ENCODE measurements at places on chromosomes 12 and 14.

GRCh38 chr12:88325076-88325815 is 183.1 kb downstream of the TMTC3 start:
- no peak for DNase-seq

DNA sequence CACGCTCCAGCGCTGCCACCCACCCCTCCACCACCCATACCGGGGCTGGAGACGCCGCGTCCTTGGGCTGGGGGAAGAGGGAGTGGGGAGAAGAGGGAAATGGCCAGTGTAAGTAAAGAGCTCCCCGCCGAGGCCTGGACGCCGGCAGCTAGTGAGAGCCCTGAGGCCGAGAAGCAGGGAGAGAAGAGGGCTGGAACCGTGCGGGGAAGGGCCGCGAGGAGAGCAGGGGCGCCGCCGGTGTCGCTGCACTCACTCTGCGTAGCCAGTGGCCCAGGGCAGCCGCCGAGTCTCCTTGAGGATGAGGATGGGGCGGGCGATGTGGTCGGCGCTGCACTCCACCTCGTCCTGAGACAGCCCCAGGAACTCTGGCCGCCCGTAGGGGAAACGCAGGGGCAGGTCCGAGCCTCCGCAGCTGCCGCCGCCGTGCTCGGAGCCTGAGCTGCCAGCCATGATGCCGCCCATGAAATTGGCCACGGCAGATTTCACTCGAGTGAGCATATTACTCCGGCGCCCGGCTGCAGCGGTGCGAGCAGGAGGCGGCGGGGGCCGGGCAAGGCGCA is 631 bp downstream of the PPM1H start:
- DNase-seq = no peak

DNA sequence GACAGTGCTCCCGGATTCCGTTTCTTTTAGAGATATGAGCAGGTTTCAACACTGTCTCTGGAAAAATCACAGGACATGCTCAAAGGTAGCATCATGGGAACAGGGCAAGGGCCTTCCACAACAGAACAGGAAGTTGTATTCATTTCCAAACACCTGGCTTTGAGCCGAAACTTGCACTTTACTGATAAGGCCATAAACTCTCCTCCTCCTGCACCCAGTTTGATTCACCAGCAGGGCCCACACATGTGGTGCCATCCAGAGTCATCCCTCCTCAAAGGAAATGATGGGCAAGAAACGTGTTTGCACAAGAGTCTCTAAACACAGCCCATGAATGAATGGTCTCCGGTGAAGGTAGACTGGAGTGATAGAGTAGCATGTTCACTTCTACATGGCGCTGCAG is 268.4 kb upstream of the FKBP4 start:
- no peak for DNase-seq

- DNase-seq = no peak
Measured at GRCh38 chr12:92503971-92504593, 198.7 kb upstream of the PLEKHG7 start.

DNA sequence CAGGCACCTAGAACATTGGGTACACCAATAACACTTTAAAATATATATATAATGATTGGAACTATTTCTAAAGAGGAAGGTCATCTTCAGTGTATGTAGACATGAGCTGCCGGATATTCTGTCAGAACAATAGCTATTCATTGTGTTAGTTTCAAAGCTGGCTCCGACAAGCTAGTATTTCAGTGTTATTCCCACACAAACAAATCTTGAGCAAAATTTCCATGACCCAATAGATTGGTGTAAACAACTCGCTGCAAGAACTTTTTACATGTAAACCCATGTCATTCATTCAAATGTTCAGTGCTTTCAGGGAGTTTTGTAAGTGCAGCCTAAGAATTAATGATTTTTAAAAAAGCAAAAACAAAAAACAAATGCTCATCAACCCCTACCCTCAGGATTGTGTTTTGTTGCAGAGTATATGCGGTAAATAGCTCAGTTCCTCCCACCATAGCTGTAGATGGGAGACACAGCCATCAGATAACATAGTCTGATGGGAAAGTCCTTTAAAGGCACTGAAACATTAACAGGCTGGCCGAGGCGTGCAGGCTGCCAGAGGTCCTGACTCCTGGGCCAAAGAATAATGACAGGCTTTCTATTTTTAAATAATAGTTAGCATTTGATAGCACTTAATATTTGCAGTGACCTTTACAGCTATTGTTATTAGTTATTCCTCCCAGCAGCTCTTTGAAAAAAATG is 150.3 kb upstream of the ARHGAP5 start:
- DNase-seq = no peak

DNA sequence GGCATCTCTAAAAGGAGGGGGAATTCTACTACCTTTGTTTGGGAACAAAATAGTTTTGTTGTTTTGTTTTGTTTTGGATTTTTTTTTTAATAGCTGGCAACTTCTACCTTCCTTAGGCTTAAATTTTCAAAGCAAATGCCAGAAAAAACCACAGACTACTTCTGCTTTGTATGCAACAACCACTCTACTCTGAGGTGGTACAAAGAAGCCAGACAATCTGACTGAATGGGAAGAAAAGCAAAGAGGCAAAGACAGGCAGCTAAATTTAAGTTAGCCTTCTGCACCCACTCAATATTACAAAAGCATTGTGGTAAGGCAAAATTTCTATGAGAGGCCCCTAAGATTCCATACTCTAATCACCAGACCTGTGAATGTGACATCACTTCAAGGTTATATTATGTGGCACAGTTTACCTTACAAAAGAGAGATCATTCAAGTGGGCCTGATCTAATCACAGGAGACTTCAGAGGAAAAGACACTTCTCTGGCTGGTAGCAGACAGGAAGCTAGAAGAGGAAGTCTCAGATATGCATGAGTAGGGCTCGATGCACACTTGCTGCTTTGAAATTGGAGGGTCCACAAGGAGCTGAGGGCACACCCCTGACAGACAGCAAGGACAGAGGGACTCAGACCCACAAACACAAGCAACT is 566.6 kb downstream of the RPS29 start:
- DNase-seq = no peak

GRCh38 chr14:32407130-32407529 is 78.0 kb downstream of the AKAP6 start:
- DNase-seq = no peak

DNA sequence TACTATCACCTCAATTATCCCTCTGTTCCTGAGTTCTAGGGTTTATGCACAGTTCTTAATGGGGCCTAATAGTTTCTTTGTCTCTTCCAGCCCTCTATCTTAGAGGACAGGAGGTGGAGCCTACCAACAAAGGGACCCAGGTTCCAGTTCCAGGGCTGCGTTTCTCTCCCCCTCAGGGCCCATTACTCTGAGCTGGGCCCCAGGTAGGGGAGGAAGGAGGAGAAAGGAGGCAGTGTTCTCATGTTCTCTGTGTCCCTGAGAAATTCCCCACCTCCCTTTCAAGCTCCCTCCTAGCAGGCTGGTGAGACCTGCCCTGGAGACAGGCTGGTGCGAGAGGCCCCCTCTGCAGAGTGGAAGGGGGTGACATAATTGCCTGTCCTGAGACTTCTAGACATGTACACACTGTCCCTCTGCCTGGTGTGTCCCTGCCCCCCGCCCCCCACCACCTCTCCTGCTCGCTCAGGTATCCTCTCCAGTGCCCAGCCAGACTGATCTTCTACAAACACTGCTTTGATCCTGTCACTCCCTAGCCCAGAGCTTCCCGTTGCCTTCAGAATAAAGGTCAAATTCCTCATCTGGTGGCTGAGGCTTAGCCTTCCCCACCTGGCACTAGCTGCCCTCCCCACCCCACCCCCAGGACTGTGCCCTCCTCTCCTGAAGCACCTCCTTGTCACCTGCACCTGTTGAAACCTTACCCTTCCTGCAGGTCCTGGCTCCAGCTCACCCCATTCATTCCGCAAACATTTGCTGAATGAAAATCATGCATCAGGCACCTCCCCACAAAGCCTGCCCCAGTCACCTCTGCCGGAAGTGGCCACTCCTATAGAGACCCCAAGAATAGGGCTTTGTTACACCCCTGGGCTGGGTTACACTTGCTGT is 21.1 kb upstream of the KRT8 start:
- DNase-seq = no peak

DNA sequence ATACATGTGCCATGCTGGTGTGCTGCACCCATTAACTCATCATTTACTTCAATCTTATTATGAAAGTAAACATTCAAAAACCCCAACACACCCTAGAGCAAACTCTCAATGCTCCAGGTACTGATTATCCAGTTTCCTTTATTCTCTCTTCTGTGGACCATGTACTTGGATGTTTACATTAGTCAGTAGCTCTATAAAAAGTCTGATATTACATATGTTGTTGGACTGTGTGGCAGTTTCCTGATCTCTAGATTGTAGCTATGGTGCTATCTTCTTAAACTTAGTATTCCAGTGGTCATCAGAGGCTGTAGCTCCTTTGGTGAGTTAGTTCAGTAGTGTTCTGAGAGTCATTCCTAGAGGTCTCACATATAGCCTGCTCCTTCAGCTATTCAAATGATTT is 25.1 kb upstream of the ITGA5 start:
- no peak for DNase-seq

- no peak for DNase-seq
Measured at GRCh38 chr14:54085841-54086240, 129.2 kb upstream of the BMP4 start.

- no peak for DNase-seq
Measured at GRCh38 chr14:58812050-58812910, 174.5 kb downstream of the DACT1 start.

DNA sequence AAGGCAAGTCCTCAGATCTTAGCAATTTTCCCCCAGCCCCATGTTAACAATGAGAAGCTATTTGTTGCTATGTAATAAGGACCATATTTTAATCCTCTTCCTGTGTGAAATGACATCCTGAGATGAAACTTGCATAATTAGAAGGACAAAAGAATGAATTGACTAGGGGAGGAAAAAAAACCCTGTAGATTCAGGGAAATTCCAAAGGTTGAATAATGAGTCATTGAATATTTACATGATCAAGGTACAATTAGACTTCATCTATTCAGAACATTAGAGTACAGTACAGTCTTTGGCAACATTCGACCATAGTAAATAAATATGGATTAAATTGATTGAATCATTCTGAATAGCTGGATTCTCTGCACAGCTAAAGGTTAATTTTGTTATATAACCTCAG is 9.4 kb downstream of the MYBPC1 start:
- no peak for DNase-seq

GRCh38 chr12:52305921-52306705 is 14.8 kb upstream of the KRT81 start:
- DNase-seq = no peak

DNA sequence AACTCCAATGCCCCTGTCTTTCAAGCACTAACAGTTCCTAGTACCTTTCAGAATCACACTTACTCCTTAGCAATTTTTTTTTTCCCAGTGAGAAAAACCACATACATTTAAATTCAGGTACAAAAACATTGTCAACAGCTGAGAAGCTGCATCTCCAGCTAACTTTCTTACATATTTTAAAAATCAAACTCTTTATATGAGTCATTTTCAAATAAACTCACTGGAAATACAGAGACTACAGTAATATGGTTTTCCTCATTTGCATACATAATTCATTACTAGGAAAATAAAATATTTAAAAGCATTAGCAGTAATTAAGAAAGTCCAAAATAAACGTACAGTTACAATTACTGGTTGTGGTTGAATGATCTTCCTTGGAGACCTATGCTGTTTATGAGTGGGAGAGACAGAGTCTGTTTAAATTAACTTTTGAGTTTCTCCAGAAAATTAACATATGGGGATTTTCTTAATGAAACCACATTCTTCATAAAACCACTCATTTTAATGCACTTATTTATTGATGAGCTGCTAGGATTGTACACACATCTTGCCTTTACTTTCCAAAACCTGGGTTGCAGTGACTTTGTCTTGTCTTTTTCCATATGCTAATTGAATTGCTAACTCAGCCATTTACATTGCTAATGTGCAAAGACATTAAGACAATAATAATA is 9.8 kb downstream of the MUCL1 start:
- DNase-seq = no peak

GRCh38 chr14:50714450-50715073 is 46.5 kb upstream of the SAV1 start:
- no peak for DNase-seq

- no peak for DNase-seq
Measured at GRCh38 chr12:26713885-26714383, 119.1 kb downstream of the ITPR2 start.

GRCh38 chr12:114838480-114838879 is 154.5 kb upstream of the TBX3 start:
- DNase-seq = no peak

DNA sequence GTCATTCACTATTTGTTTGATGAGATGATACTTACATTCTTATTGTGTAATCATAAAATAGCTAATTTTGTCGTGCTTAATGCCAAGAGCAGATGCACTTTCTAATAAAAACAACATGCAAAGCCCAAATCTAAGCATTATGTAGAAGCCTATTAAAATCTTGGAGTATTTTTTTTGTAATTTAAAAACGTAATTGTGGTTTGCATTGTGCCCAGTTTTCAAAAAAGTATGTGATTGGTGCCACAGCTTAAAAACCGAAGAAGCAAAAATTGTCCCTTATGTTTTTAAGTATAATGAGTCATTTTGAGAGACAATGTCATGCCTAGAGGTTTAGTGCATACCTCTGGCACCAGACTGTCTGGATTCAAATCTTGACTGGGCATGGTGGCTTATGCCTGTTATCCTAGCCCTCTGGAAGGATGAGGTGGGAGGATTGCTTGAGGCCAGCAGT is 464.8 kb upstream of the RGS6 start:
- no peak for DNase-seq

GRCh38 chr12:113650476-113650875 is 178.8 kb upstream of the LHX5 start:
- DNase-seq = no peak

GRCh38 chr12:25320123-25321006 is 69.6 kb upstream of the KRAS start:
- no peak for DNase-seq

- DNase-seq = no peak
Measured at GRCh38 chr12:1797991-1798640, 22.2 kb upstream of the LRTM2 start.

- no peak for DNase-seq
Measured at GRCh38 chr12:10191865-10192264, 13.0 kb downstream of the TMEM52B start.

GRCh38 chr12:18296909-18297280 is 35.6 kb downstream of the PIK3C2G start:
- DNase-seq = no peak

DNA sequence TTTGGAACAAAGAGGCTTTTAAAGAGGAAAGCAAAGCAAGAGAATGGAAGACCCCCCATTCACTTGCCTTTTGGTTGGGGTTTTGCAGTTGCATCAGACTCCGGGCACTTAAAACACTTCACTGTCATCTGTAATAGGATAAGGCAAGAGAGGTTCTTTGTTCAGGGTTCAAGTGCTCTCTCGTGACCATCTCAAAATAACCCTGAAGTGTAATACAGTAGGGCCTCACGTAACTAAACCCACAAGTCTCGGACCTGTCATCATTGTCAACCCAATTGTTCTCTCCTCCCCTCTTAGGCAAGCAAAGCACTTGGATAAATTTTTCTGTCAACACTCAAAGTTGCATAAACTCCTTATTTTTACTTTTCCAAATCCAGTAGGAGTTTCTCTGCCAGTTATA is 26.9 kb upstream of the MYBPC1 start:
- DNase-seq = no peak

GRCh38 chr12:42361909-42362646 is 36.1 kb downstream of the PPHLN1 start:
- no peak for DNase-seq

Measured in iPS DF 6.9 (cell line).